NT2/D1 (cell line): ENCODE measurements at places on chromosomes 7 and 10.
A peak's percentile ranks its signal among the peaks of the same experiment; 100 is the strongest.

DNA sequence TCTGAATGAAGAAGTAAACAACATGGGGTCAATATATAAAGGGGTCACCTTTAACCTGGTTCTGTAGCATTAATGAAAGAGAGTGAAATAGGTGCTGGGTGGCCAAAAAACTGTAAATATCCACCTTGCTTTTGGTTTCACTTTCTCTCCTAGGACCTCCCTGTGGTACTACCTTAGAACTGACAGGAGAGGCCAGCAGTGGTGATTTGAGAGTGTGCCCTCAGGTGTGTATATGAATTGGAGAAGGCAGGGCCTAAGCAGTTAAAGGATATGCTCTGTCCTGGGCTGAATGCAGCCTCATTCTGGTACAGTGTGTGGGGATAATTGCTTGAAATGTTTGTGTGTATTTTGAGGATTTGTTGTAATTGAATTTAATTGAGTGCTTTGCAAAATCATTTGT is 62.0 kb downstream of the BBS9 start:
- no peak for DNase-seq

DNA sequence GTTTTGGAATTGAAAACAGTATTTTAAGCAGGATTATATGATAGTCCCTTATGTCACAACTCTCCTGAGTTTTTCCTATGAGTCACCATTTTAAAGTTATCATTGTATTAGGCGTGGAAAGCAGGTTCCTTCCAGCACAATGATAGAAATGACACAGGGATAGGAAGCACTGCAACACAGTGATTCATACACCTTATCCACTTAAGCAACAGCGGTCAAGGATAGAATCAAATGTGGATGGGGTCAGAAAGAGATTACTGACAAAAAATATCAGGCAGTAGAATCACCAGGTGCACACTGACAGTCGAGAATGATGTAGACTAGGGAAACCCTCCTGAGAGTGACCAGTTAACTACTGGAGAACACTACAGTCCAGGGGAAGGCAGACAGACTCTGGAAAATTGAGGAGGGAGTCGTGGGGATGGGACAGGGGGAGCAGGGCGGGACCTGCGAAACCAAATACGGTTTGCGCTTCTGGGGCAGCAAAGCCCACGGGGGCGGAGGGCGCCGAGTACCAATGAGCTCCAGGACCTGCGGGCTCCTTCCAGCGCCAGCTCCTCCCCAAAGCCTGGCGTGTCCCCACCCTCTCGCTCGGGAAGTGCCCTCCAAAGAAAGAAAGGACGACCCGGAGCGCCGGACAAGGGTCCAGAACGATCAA is 479 bp downstream of the PNPLA8 start:
- peak; percentile 70 for DNase-seq

DNA sequence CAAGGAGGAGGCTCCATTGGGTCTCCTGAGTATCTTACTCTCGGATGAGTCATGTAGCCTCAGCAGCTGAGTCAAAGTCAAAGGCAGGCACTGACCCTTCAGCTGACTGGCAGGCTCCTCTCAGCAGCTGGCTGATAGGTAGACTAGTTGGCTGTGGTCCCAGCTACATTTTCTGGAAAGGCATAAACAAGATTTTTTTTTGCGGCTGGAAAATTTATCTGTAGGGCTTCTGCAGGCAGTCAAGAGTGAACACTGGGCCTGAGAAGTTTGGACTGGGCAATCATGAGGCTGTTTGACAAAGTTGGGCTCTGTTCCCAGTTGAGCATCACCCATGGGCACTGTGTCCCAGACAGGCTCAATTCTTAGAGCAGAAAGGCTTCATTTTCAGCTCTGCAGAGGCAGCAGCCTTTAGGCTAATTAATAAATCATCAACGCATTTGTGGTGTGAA is 796.2 kb downstream of the CCSER2 start:
- no peak for DNase-seq

DNA sequence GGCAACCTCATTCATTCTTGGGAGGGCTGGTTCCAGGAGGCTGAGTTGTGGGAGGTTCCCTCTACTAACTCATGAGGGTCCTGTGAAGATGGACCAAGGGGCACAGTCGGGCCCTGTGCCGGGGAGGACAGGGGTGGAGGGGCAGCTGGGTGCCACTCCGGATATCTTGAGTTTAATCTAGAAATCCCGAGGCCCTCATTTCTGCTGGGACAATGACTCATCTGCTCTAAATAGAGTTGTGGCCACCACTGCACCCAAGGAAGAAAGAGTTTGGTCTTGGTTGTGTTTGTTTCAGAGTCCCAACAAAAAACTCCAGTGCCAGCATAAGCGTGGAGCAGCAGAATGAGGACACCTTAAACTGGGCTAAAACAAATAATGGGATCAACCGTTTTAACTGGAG is 82.4 kb downstream of the EBF3 start:
- DNase-seq = no peak

- no peak for DNase-seq
These were observed 57.1 kb downstream of the TACR2 start for GRCh38 chr10:69359594-69359993.

GRCh38 chr10:102404361-102405107 is 9.0 kb downstream of the NFKB2 start:
- DNase-seq = no peak

- DNase-seq = no peak
These were observed 272.4 kb downstream of the SKAP2 start for GRCh38 chr7:26592011-26592410.

DNA sequence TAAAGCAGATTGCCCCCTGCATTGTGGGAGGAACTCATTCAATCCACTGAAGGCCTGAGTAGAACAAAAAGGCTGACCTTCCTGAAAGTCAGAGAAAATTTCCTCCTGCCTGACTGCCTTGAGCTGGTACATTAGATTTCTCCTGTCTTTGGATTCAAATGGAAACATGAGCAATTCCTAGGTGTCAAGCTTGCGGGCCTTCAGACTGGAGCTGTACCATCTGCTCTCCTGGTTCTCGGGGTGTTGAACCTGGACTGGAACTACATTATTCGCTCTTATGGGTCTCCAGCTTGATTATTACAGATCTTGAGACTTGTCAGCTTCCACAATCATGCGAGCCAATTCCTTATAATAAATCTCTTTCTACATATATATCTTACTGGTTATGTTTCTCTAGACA is 173.6 kb upstream of the STEAP4 start:
- no peak for DNase-seq

DNA sequence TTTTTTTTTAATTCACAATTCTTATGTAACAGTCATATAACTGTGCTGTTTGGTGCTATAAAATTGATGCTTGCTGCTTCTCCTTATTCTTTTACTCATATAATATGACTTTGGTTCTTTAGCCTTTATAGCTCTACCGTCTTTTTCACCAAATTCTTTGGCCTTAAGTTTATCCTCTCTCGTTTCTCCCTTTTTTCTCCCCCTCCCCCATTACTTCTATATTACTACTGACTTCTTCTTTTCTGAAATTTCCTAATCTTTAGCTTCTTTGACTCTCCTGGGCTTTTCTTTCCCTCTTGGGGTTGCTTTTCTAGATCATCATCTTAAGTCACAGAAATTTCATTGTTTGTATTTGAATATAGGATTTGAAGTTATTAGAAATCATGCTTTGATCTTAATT is 3.8 kb downstream of the BCCIP start:
- DNase-seq = no peak

DNA sequence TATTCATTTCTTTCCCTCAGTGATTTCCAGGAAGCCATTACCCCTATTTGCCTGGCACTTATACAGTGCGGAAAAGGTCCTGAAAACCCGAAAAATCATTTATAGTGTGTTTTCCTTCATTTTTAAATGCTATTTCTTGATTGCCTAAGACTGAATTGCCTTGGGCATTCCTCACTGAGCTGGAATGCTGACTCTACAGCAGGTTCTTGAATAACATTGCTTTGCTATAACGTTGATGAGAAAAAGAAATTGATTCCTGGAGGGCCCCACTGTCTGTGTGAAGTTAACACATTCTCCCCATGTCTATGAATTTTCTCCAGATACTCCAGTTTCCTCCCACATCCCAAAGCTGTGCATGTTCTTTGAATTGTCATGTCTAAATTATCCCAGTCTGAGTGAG is 308.5 kb downstream of the EXOC4 start:
- no peak for DNase-seq

- no peak for DNase-seq
These were observed 23.3 kb downstream of the FZD1 start for GRCh38 chr7:91287371-91288084.

DNA sequence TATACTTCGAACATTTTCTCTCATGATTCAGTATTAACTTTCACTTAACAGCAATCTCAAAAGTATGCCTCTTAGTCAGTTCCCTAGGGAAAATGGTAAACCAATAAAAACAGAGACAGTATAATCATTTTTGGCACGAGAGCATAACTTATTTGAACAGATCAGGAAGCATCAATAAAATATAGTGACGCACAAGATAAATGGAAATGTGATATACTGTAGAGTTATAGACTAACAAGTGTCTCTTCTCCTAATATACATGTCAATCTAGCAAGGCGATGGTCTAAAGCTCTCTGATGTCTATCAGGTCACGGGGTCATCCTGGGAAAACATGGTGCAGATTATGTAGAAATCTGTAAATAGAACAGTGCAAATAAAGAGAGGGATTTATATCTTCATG is 131.6 kb downstream of the HGF start:
- DNase-seq = no peak

GRCh38 chr10:31614611-31615010 is 295.6 kb downstream of the ZEB1 start:
- DNase-seq = no peak

DNA sequence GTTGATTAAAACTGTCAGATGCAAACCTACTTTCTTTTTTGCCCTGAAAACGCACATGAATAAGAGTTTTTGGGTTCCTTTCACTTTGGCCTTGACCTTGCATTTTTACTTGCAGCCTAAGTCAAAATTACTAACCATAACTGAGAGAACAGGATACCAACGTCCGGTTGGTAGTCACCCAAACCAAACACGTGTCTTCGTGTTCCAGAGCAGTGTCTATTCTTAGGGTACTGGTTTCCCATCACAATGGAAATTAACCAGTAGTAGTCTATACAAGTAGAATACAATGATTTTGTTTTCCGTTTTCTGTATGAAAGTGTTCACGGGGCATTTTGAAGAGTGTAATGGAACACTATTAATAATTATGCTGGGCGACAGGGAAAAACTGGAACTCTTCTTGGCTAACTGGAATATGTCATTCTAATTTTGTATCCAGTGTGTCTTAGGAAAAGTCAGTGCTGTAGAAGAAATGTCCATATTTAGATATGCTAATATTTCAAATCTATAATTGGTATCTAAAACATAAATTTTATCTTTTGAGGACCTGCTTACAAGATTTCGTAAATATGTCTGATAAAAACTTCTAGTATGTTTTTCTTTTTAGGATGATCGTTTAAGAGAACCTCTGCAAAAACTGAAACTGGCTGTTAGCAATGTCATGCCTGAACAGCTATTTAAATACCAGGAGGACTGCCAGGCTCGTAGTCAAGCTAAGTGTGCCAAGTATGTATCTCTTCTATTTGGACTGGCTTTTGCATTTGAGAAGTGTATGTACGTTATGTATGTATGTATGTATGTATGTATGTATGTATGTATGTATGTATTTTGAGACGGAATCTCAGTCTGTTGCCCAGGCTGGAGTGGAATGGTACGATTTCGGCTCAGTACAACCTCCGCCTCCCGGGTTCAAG is 40.9 kb downstream of the UBN2 start:
- DNase-seq = no peak

- DNase-seq = no peak
These were observed 45.2 kb downstream of the STAM start for GRCh38 chr10:17689137-17689536.

- no peak for DNase-seq
These were observed 26.3 kb downstream of the SLC26A4 start for GRCh38 chr7:107686816-107687387.

- no peak for DNase-seq
These were observed 97.8 kb upstream of the COL1A2 start for GRCh38 chr7:94296881-94297280.

- no peak for DNase-seq
These were observed 28.6 kb upstream of the SLC16A12 start for GRCh38 chr10:89563861-89564478.

DNA sequence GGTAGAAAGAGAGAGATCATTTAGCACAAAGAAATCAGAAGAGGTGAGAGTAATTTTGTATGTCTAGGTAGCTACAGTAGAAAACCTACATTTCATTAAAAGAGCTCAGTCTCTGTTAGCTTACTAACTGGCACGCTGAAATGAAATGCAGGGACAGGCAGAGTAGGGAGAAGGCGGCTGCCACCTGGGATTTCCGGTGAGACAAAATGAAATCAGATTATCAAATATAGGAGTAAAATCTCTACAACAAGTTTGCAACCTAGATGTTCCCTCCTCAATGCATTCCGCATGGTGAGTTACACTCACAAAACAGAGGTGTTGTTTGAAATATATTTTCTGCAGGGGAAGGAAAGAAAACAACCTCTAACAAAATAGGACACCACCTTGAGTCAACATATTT is 55.9 kb downstream of the VOPP1 start:
- no peak for DNase-seq

DNA sequence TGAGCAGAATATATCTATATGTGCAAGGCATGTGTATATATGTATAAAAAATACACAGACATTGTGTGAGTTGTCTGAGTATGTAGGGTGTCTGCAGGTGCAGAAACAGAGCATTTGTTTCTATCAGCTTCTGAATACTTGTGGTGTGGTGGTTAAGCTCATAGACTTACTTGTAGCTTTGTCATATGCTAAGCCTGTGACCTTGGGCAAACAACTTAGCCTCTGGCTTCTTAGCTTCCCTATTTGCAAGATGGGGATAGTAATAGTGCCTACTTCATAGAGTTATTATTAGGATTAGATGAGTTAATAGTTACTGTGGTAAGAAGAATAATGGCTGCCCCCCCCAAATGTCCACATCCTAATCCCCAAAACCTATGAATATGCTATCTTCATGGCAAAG is 28.2 kb upstream of the PAX2 start:
- no peak for DNase-seq

GRCh38 chr7:155471718-155472117 is 13.8 kb downstream of the EN2 start:
- no peak for DNase-seq

DNA sequence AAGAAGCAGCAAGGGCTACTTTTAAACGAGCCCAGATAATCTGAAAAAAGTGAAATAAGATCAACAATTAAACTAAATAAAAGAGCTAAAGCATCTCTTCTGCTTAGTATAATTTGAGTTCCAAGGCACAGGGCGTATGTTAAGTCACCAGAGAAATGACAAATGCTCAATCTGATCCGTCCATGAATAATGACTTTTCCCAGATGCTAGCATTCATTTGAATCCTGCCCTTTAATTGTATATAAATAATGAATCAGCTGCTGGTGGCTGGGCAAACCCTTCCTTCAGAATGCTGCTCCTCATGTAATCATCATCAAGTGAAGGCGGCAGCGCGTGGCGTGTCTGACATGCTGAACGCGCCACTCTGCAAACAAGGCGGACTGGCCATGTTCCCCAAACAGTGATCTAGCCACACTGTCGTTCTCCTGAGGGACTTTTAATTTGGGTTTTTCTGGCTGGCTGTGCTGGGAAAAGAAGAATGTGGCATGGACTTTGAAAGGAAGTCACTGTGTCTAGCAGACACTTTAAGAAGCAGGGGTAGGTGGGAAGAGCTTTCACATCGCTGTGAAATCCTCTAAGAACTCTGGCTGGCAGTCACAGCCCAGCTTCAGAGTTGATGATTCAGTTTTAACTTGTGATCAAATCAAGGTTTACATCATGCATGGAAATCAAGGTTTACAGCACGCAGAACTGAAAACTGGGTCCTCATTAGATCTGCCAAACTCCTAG is 70.7 kb downstream of the BEND7 start:
- DNase-seq = no peak

- no peak for DNase-seq
These were observed 10.8 kb downstream of the MTERF1 start for GRCh38 chr7:91869661-91870060.
